ENCODE measurements at places on chromosomes 13 and 19.

DNA sequence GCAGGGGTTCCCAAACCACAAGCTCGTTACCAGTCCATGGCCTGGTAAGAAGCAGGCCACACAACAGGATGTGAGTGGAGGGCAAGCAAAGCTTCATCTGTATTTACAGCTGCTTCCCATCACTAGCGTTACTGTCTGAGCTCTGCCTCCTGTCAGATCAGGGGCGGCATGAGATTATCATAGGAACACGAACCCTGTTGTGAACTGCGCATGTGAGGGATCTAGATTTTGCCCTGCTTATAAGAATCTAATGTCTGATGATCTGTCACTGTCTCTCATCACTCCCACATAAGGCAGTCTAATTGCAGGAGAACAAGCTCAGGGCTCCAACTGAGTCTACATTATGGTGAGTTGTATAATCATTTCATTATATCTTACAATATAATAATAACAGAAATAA, 677.4 kb upstream of the SLITRK6 start:
- DNase-seq, result no peak

DNA sequence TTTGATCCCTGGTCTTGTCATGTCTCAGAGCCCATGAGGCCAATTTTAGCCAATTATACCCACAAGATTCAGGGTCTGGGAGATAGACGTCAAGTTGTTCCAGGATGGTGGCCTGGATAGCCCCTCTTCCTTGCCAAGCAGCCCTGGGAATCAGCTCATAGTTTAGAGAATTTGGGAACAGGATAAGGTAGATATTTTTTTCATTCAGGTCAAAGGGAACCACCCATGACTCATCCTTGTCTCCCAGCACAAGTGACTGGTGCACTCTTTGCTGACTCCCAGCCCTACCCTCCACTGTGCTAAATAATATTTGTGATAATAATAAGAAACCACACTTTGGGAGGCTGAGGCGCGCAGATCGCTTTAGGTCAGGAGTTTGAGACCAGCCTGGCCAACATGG, 17.1 kb upstream of the S1PR4 start:
- no peak for DNase-seq

- no peak for DNase-seq
Observed at GRCh38 chr19:23904406-23904805, 10.3 kb upstream of the ZNF726 start.

DNA sequence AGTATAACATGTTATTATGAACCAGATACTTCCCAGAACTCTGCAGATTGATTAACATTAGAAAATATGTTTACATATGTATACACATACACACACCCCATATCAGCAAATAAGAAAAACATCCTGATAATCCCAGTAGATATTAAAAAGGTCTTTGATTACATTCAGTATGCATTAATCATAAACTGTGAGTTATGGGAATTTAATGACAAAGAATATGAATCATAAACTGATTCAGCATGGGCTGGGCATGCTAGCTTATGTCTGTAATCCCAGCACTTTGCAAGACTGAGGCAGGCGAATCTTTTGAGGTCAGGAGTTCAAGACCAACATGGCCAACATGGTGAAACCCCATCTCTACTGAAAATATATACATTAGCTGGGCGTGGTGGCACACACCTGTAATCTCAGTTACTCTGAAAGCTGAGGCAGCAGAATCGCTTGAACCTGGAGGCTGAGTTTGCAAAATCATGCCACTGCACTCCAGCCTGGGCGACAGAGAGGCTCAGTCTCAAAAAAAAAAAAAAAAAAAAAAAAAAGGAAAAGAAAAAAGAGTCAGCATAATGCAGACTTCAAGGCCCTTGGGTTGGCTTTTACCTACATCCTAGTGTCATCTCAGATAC, 581.9 kb upstream of the PRR20A start:
- no peak for DNase-seq

- DNase-seq, result no peak
Observed at GRCh38 chr19:56324436-56324835, 9.8 kb upstream of the ZSCAN5A start.

DNA sequence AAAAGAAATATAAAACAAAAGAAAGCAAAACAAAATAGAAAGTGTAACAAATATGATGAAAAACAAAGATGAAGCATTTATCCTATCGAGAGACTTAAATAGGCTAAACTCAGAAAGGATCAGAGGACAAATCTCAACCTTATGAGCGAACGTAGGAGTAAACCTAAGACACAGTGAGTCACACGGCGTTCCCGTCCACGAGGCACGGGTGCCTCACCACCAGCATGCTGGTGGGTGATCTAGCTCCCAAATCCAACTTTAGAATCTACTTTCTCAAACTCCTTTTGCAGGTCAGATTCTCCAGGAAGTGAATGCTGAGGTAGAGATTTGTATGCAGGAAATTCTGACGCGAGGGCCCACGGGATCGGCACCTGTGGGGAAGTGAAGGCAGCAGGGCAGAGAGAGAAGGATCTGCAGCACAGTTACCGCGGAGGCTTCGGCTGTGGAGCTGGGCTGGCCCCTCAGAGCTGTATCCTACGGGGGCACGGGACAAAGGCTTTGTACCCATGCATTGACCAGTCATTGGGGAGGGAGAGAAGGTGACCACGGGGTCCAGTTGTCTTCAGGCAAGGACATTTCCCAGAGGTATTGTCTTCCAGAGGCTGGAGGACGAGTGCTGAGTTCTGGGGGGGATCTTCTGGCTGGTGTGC, 7.5 kb upstream of the MIER2 start:
- no peak for DNase-seq

DNA sequence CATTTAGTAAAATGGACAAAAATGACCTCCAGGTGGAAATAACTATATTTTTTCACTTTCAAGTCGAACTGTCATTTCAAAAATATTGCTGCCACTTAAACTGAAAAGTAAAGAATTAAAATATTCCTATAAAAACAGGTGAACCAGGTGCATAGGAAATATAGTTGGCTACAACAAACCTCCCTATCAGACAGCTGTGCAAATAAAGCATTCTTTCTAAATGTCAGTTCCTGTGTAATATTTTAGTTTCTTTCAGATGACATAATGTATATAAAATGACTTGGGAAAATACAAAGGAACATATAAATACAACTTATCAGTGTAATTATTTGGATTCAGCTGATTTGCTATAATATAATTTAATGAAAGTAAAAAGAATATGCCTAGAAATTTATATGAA, 403.5 kb upstream of the GPC6 start:
- DNase-seq, result no peak

DNA sequence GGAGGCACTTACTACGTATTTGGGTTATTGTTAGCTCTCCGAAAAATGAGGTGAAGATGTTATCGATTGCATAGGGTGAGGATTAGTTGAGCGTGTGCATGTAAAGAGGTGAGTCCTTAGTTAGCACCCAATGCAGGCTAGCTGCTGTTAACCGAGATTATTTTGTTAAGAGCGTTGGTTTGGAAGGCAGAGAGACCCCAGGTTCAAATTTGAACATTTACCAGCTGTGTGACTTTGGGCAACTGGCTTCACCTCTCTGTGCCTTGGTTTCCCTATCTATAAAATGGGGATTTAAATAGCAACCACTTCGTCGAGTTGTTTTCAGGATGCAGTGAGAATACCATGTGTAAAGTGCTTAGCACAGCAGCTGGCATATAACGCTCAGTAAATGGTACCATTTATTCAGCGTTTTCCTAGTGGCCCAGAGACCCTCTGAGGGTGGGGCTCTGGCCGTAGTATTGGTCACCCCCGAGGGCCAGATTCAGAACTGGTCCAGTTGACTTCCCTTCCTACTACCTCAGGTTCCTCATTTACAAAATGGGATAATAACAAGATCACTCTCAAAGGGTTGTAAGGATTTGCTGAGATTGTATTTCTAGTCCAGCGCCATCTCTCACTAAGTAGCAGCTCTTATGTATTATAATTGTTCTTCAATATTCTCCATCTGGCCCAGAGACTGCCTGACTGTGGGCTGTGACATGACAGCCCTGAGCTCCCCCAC, 887 bp downstream of the SIPA1L3 start:
- DNase-seq, result no peak

- DNase-seq, result no peak
Observed at GRCh38 chr19:1700733-1701663, 48.6 kb upstream of the TCF3 start.

GRCh38 chr19:40366697-40367561, 18.4 kb downstream of the PLD3 start:
- no peak for DNase-seq

- DNase-seq, result no peak
Observed at GRCh38 chr13:77415253-77416071, 88.6 kb upstream of the MYCBP2 start.

GRCh38 chr19:39157275-39157996, 31.9 kb downstream of the PAK4 start:
- DNase-seq, result no peak

- DNase-seq, result no peak
Observed at GRCh38 chr19:7918615-7919421, 1.3 kb upstream of the SNAPC2 start.

- DNase-seq, result no peak
Observed at GRCh38 chr13:50474088-50474662, 369.3 kb downstream of the DLEU7 start.

DNA sequence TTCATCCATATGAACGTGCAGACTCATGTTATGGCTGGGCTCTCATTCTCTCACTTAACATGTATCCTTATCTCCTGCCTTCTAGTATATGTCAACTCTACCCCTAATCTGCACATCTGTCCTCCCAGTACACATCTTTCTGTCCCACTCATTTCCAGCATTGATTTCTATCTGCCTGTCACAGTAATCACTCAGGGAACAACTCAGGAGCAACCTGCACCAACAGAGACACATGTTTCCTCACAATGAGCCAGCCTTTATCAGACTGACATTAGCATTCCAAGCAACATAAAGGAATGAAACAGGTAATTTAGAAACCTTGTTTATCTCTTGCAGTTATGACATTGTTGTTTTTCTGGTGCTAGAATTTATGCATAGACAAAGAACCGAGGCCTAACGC, 17.6 kb upstream of the SLC7A1 start:
- no peak for DNase-seq

DNA sequence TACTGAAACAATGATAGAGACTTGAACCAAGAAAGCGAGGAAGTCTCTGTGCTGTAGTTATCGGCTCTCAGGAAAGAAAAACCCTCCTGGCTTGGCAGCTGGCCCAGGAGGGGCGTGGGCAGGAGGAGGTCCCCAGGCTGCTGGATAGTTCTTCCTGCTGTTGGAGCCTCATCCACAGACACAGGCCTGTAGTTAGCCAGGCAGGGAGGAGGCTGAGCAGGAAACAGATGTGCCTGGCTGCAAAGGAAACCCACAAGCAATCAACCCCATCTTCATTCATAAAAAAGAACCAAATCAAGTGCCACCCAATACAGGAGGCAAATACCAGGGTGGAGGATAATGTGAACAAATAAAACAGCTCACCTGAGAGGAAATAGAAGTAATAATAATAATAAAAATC, 86.2 kb downstream of the IRS2 start:
- DNase-seq, result no peak

DNA sequence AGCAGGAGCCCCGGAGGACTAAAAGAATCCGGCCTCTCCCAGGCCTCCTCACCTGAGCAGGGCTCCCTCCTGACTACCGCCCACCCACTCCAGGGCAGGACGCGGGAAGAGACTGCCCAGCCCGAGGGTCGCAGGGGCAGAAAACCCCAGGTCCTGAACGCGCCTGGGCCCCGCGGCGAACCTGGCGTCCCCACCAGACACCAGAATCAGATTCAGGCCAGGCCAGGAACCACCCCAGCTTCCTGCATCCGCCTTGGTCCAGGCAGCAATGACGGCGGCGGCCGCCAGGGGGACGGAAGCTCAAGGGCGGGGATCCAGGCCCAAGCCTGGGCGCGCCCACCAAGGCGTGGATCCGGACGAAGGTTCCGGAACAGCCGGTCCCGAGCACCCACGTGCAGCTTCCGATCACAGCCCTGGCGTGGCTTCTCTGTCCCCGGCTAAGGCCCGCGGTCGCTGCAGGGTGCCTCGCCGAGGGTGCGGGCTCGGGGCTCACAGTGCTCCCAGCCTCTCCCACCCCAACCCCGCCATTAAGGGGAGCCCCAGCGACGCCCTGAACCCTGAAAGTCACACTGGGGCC, 3.6 kb downstream of the LGALS7 start:
- DNase-seq, result peak; percentile 92

DNA sequence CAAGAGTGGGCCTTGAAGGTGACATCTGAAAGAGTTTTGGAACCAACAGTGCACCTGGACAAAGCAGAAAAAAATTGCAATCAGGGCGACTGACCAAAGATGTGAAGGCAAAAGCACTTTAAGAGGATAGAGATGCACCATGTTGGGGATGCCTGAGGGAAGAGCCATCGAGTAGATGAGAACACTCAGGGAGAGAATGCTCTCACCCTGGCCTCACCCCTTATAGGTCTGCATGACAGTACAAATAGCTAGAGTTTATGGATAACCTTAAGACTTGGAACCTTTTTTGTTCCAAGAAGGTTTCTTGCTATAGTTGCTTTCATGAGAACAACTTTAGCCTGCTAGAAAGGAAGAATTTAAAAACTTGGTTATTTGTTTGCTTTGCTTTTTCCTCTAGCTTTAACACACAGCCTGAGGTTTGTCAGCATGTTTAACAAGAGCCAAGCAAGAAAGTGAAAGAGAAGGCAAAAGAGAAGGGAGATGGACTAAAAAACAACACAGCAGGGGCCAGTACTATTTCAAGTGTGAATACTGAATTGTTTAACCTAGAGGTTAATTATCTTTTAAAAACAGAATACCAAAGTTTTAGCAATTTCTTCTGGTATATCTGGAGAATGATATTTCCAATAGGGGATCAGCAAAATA, 418.9 kb downstream of the DIAPH3 start:
- no peak for DNase-seq

- no peak for DNase-seq
Observed at GRCh38 chr13:59891053-59891452, 272.7 kb downstream of the DIAPH3 start.

GRCh38 chr13:114103801-114104654, 28.4 kb downstream of the RASA3 start:
- DNase-seq, result no peak

DNA sequence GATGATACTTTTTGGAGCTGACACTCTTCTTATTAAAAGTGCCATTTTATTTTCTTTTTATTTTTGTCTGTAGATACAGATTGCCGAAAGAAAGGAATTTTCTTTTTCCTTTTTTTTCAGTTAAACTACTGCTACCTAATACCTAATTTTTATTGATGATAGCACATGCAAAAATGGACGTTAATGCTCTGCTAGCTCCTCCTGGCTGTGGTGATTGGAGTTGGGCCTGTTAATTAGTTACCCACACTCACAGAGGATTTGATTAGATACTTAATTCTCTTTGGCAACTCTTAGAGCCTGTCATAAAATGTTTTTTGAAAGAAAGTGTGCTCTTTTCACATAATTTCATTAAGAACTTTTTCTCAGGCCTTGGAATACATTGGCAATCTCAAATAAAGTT, 366.8 kb downstream of the DCT start:
- no peak for DNase-seq
